Caudate nucleus (tissue), 63 donors: ENCODE measurements at places on chromosomes 1 and 21.

DNA sequence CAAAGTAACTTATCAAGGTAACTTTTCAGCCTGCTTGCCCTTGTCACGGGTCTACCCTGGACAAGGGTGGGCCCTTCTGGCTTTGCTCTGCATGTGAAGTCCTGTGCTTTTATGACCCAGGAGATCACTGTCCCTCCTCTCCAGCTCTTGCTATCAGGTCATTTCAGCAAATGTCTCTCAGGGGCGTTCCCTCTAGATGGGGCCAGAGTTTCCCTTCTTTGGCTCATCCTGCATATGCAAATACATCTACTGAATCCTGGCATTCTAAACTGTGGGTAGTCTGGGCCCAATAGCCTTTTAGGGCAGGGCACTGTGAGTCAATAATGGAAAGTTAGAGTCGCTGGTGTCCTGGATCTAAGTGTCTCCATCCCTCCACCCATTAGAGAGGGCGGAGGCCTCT, 366.9 kb upstream of the USP24 start:
- no peak for DNase-seq

GRCh38 chr21:41713495-41714281, 53.2 kb downstream of the RIPK4 start:
- no peak for DNase-seq

- no peak for DNase-seq
Observed at GRCh38 chr1:32250893-32251716, at the start of gene LCK. Gene LCK (plus strand): TSS chr1:32251265. CDS start chr1:32274330, 23,065 bp downstream.

DNA sequence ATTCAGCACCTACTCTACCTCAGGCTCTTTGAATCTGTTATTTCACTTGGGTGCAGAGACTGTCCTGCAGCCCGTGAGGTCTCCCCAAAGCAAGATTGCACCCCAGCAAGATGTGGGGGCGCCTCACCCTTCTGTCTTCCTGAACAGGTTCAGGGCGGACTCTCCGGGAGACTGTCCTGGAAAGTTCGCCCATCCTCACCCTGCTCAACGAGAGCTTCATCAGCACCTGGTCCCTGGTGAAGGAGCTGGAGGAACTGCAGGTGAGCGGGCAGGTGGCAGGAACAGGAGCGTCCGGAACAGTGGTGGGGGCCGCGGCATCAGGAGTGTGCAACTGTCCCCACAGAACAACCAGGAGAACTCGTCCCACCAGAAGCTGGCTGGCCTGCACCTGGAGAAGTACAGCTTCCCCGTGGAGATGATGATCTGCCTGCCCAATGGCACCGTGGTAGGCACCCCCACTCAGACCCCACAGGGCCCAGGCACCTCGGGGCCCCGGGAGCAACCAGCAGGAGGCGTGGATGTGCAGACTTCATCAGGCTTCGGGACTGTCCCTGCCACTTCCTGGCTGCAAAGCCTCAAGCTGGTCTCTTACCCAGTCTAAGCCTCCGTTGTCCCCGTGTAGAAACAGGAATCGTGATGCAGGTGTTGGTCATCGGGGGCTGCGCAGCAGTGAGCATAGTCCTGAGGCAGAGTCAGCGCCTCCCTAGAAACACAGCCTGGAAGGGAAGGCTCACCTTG, 5.9 kb upstream of the MTFR1L start:
- DNase-seq = no peak

DNA sequence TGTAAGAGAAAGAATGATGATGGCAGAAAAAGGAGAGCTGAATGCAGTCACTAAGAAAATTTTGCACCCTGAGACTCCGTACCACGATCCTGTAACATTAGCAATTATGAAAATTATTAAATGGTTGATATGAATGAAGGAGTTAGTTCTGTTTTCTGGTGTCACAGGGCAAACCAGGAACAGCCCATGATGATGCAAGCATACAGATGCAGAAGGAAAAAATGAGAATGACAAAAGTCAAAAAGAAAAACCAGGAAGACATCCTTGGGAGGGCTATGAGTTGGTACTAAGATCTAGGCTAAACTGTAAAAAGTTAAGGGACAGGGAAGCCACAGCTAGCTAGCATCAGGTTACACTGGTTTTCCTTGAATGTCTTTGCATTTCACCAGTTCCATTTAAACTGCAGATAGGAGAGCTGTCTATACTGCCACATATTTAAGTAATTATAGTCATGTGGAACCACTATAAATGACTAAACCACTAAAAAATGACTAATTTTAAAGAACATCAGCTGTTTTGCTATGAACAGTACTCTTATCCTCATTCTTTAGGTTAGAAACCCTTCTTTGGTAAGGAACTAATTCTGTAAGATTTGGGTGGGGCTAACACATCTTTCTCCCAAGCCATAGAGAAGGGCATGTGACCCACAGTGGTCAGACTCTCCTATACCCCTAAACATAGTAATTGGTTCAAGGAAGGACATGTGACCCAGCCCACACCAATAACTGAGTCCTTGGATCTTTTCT, 11.4 kb downstream of the DOCK7 start:
- DNase-seq = no peak

DNA sequence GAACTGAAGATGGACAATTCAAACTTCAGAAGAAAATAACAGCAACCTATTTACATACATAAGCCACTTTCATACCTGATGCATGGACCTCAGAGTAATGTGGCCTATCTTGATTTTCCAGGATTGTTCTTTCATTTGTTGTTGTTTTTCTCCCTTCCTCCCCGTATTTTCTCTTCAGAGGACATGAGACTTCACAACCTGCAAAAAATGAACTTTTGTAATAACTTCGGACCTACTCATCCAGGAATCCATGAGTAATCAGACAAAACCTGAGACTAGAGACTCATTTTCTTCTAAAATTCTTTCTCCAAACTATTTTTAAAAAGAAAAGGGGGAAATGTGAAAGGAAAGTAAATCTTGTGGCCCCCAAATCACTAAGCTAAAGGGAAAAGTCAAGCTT, 17.6 kb upstream of the PLA2G5 start:
- DNase-seq = no peak

- DNase-seq = no peak
Observed at GRCh38 chr1:78274814-78275213, 216.0 kb upstream of the PTGFR start.

GRCh38 chr1:164648636-164649035, 89.7 kb downstream of the PBX1 start:
- no peak for DNase-seq

DNA sequence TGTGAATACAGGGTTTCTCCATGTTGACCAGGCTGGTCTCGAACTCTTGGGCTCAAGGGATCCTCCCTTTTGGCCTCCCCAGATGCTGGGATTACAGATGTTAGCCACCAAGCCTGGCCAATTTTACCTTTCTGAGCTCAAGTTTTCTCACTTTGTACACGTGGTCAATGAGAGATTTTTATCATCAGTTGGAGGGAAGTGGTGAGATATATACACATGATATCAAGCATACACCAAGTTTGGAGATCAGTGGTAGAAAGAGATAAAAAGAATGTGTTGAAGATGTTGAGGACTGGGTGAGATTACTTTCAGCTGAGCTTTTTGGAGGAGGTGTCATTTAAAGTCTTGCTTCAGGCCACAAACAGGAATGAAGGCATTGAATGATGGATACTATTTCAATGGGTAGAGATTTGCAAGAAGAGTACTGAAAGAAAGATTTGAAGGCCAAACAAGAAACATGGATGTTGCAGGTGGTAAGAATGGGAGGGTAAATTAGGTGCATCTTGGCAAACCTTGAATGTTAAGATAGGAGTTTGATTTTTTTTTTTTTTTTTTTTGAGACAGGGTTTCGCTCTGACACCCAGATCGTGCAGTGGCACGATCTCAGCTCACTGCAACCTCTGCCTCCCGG, 3.0 kb upstream of the SESN2 start:
- no peak for DNase-seq

DNA sequence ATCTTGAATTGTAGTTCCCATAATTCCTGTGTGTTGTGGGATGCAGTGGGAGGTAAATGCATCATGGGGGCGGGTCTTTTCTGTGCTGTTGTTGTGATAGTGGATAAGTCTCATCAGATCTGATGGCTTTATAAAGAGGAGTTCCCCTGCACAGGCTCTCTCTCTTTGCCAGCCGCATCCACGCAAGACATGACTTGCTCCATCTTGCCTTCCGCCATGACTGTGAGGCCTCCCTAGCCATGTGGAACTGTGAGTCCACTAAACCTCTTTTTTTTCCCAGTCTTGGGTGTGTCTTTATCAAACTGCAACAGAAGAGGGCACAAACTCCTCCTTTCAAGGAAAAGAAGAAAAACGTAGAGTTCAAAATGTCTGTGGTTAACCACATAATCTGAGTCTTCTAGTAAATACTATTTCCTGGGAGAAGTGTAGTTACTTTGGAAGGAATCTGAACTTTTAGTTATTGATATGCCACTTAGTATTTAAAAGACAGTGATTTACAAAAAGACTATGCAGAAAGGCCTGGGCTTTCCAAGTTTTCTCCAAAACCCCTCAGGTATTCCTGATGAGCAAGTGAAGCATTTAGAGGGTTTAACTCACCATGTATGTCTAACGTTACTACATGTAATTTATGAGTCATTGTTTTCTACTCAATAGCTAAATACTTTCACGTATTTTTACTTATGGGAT, 10.0 kb downstream of the ADAMTS1 start:
- no peak for DNase-seq

GRCh38 chr1:18299441-18300338, 181.0 kb upstream of the KLHDC7A start:
- DNase-seq = no peak

- no peak for DNase-seq
Observed at GRCh38 chr1:6275826-6276782, 15.2 kb upstream of the GPR153 start.

DNA sequence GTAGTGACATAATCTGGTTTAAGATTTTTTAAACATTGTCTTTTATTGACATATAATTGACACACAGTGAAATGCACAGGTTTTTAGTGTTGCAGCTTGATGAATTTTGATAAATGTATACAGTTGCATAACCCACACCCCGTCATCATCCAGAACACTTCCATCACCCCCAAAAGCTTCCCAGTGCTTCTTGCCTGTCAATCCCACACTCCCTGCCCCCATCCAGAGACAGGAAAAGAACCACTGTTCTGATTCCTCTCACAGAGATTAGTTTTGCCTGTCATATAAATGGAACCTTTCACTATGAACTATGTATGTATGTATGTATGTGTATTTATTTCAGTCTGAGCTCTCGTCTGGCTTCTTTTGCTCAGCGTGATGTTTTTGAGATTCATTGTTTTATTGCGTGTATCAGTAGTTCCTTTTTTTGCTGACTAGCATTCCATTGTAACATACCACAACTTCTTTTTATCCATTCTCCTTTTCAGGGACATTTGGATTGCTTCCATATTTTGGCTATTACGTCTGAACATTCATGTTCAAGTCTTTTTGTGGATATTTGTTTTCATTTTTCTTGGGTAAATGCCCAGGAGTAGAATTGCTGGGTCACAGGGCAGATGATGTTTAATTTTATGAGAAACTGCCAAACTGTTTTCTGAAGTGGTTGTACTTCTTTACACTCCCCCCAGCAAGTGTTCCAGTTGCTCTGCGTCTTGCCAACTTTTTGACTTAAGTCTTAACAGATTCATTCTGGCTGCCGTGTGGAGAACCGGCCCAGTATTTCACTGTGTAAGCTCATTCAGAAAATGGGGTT, 8.7 kb downstream of the UBIAD1 start:
- DNase-seq = no peak

DNA sequence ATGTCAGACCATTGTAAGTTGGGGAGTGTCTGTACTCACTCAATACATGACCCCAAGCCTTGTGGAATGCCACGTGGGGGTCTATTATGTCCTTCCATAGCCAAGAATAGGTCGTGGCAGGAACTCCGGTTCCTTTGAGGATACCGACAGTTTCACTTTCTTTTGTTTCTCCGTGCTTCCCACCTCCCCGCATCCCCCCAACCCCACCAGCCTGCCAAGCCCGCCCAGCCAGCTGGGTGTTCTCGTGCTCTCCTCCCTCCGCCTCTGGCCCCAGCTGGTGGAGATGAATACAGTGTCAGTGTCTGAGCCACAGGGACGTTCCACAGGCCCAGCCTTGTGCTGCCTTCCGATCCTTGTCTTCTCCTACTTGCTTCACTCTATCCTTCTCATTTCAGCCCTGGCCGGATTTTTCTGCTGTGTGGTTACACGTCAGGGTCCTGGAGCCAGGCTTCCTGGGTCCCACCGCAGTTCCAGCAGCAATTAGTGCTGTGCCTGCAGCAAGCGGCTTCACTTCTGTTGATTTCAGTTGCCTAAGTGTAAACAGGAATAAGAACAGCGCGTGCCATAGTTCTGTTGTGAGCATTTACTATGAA, 4.1 kb upstream of the AGTRAP start:
- DNase-seq = peak; percentile 84

DNA sequence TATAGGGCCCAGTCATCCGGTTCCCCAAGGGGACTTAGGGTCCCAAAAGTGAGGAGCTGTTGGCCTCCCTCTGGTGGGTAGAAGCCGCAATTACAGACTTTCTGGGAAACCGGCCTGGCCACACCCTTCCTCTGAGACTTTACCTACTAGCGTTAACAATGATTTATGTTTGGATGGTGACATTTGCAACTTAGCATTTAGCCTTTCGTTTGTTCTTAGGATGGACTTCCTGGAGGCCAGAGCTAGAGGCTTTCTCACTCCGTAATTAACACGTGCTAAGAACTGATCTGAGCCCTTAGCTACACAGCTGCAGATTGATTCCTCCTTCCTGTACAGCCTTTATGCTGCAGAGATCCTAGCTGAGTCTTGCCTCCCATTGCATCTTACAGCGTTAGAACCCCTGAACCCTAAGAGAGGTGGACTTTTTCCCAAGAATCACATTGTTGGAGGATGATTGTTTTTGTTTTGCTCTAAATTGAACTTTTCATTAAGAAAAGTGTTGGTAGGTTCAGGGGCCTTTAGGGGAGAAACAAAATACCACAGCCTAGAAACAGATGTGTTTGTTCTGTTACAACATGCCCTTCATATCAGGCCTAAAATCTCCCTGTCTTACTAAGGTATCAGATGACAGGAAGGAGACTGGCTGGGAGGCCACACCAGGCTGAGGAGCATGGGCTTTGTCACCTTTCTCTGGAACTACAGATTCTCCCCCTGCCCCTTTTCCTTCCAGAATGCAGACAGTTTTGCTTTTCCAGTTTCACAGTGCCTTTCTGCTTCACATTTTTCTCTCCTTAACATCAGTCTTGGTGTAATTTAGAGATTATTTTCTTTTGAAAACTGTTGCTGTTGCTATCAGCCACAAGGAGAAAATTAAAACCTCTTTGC, 1.9 kb downstream of the S100A11 start:
- DNase-seq = no peak
